ENCODE measurements at places on chromosomes 4 and X.

- no peak for DNase-seq
These were observed 317.7 kb downstream of the INPP4B start for GRCh38 chr4:142528433-142528832.

GRCh38 chr4:84459783-84460182, 39.3 kb downstream of the NKX6-1 start:
- DNase-seq = no peak

DNA sequence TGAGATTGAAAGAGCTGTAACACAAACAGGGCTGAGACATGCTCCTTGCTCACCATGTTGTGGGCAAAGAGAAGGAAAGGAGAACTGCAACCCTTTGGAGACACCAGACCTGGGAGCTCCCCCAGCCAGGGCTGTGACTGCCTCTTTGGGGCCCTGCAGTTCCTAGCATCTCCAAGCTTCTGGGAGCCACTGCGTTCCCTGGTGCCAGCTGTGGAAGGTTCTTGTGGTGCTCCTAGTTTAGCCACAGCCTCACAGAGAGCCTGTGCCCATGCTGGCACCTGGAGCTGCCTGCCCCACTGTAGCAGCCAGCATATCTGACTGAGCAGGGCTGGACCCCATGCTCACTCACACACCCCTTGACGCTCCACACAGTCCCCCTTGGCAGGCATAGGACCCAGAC, 141.7 kb downstream of the PDHA2 start:
- no peak for DNase-seq

DNA sequence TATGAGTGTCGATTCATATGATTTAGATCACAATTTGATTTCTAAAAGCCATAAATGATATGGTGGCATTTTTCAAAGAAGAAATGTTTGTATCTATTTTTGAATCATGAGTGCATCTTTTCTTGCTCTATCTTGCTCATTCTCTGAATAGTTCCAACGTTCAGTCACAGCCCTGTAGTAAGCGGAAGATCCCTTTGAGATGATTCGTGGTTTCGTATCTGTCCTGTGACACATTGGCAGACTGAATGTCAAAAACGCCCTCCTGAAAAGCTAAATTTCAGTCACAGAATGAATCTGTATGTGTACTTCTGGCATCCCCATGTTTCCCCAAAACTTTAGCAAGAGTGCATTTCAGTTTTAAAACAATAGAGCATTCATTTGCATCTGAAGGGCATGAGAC, 1066.9 kb upstream of the TENM3 start:
- peak; percentile 71 for DNase-seq

- DNase-seq = no peak
These were observed 87.3 kb upstream of the TET2 start for GRCh38 chr4:105059337-105059736.

GRCh38 chr4:121789455-121789854, 11.7 kb upstream of the EXOSC9 start:
- peak; percentile 22 for DNase-seq

GRCh38 chr4:110518889-110519490, 43.0 kb downstream of the ENPEP start:
- peak; percentile 42 for DNase-seq

DNA sequence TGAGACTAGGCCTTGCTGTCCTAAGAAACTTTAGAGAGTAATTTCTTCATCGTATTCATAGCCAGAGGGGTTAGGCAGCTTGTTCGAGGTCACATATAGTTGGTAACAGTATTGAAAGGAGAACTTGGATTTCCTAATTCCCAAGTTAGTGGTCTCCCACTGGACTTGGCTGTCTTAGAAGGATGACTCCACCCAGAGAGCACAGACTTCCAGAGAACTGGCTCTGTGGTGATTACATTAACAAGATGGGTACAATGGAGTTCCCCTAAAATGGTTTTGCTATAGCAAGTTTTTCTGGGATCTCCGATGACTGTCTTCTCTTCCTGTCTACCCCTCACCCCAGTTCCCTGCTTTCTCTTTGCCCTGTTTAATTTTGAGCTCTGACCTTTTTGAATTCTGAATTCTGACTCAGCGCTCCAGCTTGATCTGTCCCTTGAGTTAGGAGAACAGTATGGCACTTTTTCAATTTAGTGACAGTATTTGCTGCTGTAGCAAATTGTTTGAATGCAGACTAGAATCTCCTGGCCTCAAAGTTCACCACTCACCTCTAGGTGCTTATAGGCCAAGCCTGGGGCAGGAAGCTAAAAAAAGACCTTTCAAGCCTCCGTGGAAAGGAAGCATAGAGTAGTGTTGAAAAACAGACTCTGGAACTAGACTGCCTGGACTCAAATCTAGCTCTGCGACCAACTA, 6.9 kb downstream of the MSN start:
- no peak for DNase-seq

- DNase-seq = no peak
These were observed 287.0 kb upstream of the NOCT start for GRCh38 chr4:138728566-138728965.

DNA sequence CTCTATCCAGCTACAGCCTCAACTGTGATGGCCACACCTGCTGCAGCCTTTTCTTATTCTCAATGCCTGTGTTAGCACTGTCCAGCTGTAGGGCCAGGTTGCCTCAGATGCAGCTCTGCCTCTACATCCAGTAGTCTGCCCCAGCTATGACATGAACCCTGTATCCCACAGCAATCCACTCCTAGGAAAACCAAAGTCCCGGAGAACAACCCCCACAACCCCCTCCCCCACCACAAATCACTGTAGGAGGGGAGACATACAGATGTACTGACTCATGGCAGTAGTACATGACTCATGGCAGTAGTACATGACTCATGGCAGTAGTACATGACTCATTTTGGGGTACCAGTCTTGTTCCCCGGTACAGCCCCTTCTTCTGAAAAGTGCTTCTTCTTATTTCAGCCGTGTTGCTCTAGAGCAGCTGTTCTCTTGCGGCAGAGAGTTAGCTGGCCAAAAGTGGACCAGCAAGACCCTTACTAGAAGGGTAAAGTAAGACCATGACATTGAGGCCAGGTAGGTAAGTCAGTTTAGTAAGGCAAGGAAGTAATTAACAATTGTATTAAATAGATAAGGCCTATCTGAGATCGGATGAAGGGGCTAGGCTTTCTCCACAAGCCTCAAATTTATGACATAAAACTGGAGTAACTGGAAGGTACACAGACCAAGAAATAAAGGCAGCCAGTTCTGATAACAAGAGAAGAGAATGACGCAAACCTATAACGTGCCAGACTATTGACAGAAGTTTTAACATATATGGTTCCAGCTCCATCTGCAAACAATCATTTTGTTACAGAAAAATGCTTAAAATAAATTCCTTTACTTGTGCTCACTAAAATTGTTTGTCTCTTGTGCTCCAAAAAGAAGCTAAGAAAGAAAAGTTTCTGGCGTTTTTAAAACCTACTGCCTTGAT, 221.4 kb downstream of the TACR3 start:
- DNase-seq = peak; percentile 76

- DNase-seq = no peak
These were observed 202.1 kb downstream of the GPC3 start for GRCh38 chrX:133783274-133783673.

DNA sequence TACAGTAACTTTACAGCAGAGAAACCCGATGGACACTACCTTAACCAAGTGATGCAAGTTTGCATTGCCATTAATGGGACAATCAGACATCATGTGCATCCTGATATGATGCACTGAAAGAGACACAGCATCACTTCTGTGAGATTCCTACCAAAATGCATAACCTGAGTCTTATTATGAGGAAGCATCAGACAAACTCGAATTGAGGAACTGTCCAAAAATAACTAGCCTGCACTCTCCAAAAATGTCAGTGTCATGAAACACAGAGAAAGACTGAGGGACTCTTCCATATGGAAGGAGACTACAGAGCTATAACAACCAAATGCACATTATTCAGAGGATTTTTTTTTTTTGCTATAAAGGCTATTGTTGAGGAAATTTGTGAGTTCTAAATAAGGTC, 66.6 kb upstream of the IQSEC2 start:
- DNase-seq = no peak

- DNase-seq = peak; percentile 11
These were observed 888 bp downstream of the RAB28 start for GRCh38 chr4:13483136-13483767.

- no peak for DNase-seq
These were observed 181.3 kb downstream of the SOWAHB start for GRCh38 chr4:76716658-76717057.

DNA sequence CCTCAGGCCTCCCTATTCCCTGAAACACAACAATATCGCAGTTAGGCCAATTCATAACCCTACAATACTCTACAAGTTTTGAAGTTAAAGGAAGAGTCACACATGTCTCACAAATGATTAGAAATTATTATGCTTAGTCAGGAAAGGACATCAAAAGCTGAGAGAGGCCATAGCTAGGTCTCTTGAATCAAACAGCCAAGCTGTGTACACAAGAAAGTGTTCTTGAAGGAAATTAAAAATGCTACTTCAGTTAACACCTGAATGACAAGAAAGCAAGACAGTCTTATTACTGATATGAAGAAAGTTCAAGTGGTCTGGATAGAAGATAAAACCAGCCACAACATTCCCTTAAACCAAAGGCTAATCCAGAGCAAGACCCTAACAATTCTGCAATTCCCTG, 23.6 kb upstream of the GUCY1A1 start:
- no peak for DNase-seq

GRCh38 chr4:18007625-18008024, 13.9 kb downstream of the LCORL start:
- no peak for DNase-seq

DNA sequence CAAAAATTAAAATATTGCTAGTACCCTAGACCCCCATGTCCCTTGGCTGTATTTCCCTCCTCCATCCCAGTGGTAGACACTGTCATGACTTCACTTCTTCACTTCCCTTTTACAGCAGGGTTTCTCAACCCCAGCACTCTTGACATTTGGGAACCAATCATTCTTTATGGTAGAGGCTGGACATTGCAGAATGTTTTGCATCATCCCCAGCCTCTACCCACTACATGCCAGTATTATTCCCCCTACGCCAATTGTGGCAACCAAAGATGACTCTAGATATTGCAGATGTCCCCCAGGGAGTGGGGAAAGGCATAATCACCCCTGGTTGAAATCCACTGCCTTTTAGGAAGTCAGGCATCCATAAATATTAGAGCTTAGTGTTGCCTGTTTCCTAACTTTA, 138.6 kb downstream of the AMELX start:
- no peak for DNase-seq

GRCh38 chrX:46262304-46262703, 282.9 kb downstream of the ZNF674 start:
- DNase-seq = no peak

- DNase-seq = peak; percentile 63
These were observed 49.6 kb downstream of the CASP3 start for GRCh38 chr4:184599492-184600135.

GRCh38 chr4:170005472-170005871, 20.7 kb downstream of the MFAP3L start:
- no peak for DNase-seq

DNA sequence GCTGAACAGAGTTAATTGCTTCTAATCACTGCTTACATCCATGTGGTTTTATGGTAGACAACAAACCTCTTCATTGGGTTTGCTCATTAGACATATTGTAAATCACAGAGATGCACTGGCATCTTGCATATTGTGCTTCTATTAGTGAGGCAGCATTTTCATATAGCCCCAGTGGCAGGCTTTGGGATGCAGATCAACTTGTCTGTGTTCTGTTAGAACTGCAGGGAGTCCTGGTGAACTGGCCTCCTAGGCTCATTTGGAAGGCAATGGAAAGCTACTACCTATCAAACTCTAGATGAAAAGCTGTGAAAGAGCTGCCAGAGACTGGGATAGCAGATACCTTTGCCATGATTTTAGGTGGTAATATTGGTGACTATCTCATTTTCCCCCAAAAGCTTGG, 108.8 kb downstream of the NAA11 start:
- no peak for DNase-seq

DNA sequence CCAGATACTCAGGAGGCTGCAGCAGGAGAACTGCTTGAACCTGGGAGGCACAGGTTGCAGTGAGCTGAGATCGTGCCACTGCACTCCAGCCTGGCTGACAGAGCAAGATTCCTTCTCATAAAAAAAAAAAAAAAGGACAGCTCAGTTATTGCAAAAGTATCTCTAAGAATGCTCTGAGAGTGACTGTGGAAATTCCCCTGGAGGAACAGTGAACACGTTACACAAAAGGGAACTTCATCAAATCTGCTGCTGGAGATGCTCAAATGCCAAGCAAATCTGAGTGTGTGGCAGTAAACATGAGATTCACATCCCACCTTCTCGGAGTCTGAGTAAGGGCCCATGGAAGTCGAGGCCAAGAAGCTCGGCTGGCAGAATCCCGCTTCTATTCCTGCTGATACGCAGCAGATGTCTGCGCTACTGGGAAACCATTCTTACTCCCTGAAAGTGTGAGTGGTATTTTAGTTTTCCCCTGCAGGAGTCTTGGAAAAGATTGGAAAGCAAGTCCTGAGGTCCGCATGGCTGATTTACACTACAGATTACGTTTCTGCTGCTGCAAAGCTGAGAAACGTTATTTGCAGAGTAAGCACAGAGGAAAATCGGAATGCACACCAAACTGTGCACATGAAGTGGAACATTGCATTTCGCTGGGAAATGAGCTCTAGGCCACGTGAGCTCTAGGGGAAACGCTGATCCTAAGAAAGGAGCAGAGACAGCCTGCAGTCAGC, 162.9 kb downstream of the NSUN7 start:
- no peak for DNase-seq

DNA sequence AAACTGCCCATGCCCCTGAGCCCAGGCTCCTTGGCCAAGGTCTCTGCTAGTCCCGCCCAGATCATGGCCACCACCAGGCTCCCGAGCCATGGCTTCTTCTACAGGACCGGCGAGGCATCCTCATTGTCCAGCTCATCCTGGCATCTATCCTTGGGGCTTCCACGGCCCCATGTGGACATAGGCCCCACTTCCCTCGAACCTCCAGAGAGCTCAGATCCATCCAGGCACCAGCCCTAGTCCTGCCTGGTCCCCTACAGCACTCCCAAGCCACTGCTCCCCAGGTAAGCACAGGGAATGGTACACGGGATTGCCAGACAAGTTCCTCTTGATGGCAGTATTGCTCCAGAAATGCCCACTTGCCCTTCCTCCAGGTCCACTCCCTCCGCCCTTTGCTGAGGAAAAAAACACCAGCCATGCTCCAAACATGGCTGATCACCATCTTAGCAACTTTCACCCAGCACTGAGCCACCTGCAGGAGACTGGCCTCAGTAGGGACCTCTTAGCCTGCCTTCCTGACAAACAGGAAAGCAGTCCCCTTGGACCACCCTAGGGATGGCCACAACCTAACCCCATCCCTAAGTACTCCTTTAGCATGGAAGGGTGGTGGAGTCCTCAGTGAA, 272.1 kb upstream of the AGTR2 start:
- DNase-seq = no peak

- no peak for DNase-seq
These were observed 254.3 kb upstream of the BMP3 start for GRCh38 chr4:80776168-80776567.

- no peak for DNase-seq
These were observed 269.2 kb upstream of the DDX53 start for GRCh38 chrX:22730542-22730941.

- DNase-seq = no peak
These were observed 66.7 kb downstream of the FAM120C start for GRCh38 chrX:54116391-54116790.

GRCh38 chr4:83109480-83110222, 4.9 kb downstream of the PLAC8 start:
- DNase-seq = peak; percentile 40

Measured in fibroblast of skin of back (primary cell).